T follicular helper cell (primary cell): ENCODE measurements at places on chromosomes 7 and 10.

DNA sequence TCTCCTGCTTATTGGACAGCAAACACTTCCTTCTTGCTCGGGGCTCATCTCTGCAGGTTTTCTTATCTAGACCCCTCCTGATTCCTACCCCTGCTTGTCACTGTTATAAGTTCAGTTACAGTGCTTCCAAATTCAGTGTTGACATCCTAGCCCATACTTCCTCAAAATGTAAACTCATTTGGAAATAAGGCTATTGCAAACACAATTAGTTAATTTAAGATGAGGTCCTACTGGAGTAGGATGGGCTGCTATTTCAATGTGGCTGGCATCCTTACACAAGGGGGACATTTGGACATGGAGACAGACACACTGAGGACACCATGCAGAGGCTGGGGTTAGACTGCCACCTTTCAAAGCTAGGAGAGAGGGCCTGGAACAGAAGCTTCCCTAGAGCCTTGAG is 85.2 kb upstream of the NPVF start:
- no peak for DNase-seq

- no peak for DNase-seq
Observed at GRCh38 chr7:7761340-7761973, 43.0 kb upstream of the RPA3 start.

DNA sequence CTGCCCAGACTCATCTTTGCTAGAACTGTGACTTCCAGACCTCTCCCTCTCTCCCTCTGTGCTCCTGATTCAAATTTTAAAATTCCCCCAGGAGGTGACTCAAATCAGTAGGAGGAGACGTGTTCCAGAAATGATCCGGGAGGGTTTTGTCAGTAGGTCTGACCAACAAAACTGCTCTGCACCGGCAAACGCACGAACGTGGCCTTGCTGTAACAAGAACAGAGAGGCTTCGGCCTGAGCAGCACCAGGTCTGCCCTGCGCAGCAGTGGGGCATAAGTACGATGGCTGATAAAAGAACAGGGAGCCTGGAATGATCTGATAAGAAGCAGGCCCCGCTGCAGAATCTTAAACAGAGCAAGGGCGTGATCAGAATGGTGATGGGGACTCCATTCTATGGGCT is 152.7 kb upstream of the AUTS2 start:
- no peak for DNase-seq

GRCh38 chr10:132450466-132450824 is 53.4 kb downstream of the PWWP2B start:
- DNase-seq, result no peak

DNA sequence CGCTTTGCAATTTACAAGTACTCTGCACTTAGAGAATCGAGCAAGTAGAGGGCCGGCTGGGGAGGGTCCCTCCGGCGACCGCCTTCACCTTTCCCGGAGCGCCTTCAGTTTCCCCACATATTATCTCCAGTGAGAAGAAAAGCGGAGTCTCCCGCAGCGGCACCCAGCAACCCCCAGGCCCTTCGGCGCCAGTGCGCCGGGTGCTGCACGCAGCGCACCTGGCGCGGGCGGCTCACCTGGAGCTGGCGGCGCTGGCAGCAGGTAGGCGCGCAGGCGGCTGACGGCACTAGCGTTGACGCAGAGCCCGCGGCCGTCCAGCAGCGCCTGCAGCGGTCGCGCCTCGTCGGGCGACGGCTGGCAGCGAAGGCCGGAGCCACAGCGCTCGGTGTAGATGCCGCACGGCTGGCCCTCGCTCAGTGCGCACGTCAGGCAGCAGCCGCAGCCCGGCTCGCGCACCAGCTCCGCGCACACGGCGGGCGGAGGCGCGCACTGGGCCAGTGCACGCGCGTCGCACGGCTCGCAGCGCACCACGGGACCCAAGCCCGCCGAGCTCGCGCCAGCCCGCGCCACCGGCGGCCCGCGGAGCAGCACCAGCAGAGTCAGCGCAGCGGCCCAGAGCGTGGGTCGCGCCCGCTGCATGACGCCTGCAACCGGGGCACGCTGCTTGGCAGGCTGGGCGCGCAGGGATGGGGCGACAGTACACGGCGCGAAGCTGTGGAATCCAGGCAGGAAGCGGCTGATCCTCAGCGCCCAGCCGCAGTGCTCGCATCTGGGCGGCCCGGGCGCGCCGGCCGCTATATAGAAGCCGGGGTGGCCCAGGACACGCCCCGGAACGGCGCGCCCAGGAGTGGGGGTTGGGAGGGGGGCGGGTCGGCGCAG is at the start of gene IGFBP3:
Gene IGFBP3, minus strand, starts transcription at position 771 of the 879 bp plus-strand sequence. Its CDS starts 132 bp downstream, at position 639.
- DNase-seq, result no peak
